Thoracic aorta (tissue), 2 donors: ENCODE measurements at places on chromosomes 3 and 15. TPM values are rescaled to one million over a fixed set of nuclear protein-coding genes. Genes with fewer than 3 reads are reported as not detected.

DNA sequence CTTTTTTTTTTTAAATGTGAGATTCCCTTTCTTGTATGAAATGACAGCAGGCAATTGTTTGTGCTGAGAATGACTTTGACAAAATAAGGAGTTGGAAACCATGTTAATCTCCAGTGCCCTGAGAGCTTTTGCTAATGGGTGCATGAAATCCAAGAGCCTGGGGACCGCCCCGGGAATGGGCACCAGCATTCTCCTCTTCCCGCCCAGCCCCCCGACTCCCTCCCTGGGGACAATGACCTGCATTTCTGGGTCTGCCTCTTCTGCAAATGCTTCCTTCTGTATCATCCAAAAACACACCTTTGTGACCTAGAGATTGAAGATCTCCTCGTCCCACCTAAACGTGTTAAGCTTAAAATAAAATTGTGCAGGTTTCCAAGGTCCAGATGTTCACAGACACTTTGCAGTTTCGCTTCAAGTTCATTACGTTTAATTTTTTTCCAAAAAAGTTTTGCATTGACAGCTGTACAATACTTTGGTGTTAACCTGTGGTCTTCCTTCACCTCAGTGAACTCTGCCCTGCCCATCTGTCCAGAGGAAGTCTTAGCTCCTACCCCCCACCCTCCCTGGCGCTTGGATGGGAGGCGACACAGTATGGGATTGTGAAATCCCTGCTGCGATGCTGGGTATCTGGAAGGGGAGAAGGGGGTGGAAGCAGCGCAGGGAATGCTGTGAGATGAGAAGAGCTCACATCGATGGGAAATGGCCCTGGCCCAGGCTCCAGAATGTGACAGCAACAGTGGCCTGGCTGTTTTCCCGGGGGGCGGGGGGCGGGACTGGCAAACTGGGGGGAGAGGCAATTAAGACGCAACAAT lies 50.1 kb downstream of the TLE3 start:
- no peak for DNase-seq

- DNase-seq, result no peak
Observed at GRCh38 chr15:65384505-65384894, 6.7 kb upstream of the IGDCC3 start.

Gene GAP43
- 2.8 TPM for total RNA-seq

Gene TMEM207
- total RNA-seq, result not detected

GRCh38 chr3:128808672-128809071 lies 70.7 kb upstream of the ACAD9 start:
- DNase-seq, result no peak

GRCh38 chr3:174191380-174191779 lies 667.8 kb upstream of the NAALADL2 start:
- no peak for DNase-seq

GRCh38 chr3:177146646-177147045 lies 50.6 kb downstream of the TBL1XR1 start:
- no peak for DNase-seq

- no peak for DNase-seq
Observed at GRCh38 chr3:61594964-61595285, 33.6 kb downstream of the PTPRG start.

DNA sequence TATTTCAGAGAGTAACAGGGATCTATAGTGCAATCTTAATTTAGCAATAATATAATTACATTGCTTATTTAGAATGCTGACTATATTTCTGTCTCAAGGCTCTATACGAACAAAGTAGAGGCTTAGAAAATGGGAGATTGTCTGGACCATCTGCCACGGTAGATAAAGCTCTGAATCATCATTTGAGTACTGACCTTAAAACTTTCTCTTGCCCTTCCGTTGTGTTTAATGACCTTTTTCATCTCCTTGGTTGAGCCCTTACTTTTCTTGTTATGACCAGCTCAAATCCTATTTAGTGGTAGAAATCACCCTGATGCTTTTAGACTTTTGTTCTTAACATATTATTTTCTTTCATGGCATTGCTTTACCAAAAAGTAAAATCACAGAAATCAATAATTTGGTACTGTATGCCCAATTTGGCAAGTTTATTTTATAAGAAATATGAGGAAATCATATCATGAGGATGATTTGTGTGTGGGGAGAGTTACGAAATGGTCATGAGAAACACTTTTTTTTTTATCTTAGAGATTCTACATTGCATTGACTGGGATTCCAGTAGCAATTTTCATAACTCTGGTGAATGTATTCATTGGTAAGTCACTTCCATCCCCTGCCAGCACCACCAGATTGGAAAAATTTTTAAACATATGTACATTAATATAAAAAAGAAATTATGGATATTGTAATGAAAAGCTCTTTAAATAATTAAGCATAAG lies 11.0 kb downstream of the NDUFB5 start:
- DNase-seq, result no peak

Gene SLC24A5
- total RNA-seq, result not detected

DNA sequence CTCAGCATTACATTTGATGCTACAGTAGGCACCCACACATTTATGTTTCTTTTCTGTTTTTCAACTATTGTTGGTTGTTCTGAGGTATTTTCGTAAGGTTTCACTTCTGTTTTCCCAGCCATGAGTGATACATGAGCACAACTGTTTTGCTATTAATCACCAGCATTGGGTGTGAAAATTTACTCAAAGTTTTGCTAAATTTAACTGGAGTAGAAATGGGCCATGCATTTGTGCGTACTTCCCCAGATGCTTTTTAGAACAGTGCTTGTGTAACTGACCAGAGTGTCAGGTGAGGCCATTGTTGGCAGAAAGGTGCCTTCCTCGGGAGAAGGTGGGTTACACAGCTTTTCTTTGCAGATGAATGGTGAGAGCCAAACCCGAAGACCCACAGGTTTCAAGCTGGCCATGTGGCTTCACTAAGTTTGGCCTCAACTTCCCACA lies 70.4 kb downstream of the ST6GAL1 start:
- DNase-seq, result no peak

- no peak for DNase-seq
Observed at GRCh38 chr3:125123451-125124305, 67.9 kb upstream of the HEG1 start.

DNA sequence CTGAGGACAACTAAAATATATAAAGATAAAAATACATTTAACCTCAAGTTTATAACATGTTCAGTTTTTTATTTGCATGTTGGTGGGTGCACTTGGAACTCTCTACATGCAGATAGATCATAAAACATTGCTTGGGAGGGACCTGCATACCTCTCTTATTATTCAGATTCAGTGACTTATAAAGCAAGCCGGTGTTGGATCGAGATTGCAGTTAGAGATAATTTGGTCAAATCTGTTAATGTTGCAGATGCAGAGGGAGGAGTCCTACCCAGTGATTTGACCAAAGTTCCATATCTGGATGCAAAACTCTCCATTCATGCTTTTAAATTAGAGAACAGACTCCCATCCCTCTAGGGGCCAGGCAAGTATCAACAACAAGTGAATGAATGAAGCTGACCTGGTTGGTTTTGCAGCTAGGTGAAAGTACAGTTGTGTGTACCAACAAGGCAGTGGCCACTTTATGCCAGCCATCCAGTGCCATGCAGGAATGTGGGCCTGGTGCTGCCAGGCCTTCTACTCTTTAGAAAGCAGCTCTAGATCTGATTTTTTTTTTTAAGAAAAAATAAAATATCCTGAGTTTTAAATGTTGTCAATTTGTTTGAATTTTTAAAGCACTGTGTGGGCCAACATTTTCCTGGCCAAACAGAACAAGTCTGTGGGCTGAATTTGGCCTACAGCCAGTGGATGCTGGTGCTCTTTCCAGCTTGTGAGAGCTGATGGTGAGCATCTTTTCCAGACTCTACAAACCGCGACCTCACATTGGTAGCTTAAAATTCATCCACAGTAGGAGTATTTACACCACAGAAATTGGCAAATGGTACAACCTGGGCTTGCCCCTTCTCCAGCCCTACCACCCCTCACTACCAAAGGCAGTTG lies 12.3 kb downstream of the CDIN1 start:
- no peak for DNase-seq

Gene C3orf85
- total RNA-seq, result not detected

GRCh38 chr3:192843723-192844485 lies 73.8 kb downstream of the MB21D2 start:
- DNase-seq, result no peak

Gene FGD5
- 21.4 TPM for total RNA-seq

DNA sequence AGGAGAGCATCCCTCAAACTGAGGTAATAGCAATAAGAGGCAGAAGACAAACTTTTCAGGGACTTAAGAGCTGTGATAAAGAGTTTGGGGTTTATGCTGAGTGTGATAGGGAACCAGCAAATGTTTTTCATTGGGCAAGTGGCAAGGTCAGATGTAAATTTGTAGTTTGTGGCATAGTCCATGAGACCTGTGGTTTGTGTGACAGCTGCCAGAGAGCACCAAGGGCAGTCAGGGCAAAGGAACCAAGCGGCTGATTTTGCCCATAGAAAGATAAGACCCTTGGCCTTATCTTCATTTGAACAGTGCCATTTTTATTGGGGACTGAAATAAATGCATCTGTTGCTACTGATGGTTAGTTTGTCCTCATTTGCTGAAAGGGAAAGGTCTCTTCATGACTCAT lies 220.3 kb downstream of the LRRN1 start:
- no peak for DNase-seq

GRCh38 chr15:80929689-80930088 lies 59.9 kb downstream of the MESD start:
- no peak for DNase-seq

Gene GOLGA6B
- total RNA-seq, result not detected

DNA sequence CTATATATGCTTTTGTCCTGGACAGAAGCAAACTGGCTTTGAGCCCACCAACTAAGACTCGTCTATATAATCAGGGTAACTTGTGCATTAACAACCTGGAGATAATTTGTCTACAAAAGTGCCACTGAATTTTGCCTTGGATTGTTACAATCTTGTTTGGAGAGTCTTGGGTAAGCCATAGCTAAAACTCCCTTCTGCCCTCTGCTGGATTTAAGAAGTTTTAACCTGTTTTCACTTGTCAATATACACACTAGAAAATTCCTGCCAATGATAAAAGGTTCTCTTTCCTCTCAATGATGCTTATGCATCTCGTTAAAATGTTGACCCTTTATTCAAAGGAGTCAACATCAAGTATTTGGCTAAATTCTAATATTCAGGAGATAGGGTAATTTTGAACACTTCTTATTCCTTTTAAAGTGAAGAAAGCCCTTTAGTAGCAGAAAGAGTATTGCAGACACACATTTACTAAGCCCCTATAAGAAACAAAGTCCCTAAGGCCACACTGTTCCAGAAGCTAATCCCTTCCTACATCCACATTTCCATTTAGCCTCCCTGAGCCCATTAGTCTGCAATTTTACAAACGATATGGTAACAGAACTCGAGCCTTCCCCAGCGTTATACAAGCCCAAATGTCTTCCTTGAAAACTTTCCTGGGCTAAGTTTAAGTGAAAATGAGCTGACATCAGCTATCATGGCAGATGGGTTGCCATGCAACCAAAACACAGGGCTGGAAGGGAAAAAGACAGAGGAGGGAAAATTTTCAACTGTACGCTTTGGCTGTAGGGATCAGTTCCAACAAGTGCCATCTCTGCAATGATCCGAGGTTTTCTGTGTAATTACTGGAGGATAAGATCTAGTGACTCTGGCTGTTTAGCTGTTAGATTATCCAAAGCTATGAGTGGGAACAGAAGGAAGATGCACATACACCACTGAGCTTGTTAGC lies 75.9 kb upstream of the FGF12 start:
- DNase-seq, result no peak

Gene KCNMB2
- total RNA-seq, result not detected

Gene HTR3E
- total RNA-seq, result not detected

DNA sequence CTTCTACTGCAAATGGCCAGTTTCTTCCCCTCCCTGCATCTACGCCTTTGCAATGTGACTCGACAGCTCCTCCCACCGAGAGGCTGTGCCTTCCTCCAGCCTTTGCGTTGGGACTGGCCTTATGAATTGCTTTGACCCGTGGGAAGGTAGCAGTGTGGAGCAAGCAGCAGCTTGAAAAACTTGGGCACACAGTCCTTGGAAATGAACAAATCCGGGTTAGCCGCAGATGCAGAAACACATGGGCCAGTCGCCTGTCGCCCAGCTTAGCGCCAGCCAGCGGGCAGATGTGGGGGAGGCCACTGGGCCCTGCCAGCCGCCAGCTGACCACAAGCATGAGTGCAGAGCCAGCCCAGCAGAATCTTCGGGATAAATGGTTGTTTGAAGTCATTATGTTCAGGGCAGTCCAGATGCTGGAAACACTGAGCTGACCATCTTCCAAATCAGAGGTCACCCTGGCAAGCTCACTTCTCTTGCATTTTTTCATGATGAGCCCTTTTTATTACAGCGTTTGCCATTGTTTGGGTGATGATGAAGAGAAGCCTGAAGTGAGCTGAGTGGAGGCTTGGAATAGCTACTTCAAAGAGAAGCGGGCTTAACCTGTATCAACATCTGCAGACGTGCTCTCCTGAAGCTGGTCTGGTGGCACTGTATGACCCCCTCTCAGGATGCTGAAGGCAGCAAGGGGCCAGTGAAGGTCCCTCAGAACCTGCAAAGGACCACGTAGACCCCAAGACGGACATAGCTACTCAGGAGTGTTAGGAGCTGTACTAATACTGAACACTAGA lies 9.8 kb downstream of the SELENOS start:
- DNase-seq, result no peak

Gene CCR3
- not detected for total RNA-seq

GRCh38 chr3:141362736-141363135 lies 5.6 kb upstream of the ZBTB38 start:
- no peak for DNase-seq

Gene ADAMTS7
- 15.6 TPM for total RNA-seq

Gene CD96
- 5.1 TPM for total RNA-seq

Gene BNC1
- total RNA-seq, result 0.49 TPM

- no peak for DNase-seq
Observed at GRCh38 chr3:61530355-61530754, 31.0 kb upstream of the PTPRG start.
